ENCODE measurements at places on chromosomes 6 and 20. TPM values are rescaled to one million over a fixed set of nuclear protein-coding genes. Genes with fewer than 3 reads are reported as not detected.
A peak's percentile ranks its signal among the peaks of the same experiment; 100 is the strongest.

DNA sequence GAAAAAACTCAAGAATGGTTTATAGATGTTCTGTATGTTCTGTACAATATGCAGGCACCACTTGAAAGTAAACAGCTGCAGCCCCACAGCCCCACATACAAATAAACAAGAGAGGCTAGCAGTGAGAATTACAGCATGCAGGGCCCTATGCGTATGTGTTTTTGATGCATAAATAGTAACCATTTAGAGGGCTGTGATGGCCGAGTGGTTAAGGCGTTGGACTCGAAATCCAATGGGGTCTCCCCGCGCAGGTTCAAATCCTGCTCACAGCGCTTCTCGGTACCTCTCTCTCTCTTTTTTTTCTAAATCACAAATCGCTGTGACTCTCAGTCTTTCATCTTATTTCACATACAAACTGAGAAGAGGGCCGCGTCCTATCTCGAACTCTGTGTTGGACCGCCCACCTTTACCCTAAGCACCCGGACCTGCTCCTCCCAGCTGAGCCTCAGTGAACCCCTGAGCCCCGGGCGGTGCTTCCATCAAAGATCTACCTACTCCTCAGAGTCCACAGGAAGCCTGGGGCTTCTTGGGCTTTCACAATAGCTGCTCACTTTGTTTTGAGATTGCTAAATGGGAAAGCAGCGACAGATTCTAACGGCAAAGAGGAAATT, 37.7 kb upstream of the PRSS16 start:
- no peak for DNase-seq

DNA sequence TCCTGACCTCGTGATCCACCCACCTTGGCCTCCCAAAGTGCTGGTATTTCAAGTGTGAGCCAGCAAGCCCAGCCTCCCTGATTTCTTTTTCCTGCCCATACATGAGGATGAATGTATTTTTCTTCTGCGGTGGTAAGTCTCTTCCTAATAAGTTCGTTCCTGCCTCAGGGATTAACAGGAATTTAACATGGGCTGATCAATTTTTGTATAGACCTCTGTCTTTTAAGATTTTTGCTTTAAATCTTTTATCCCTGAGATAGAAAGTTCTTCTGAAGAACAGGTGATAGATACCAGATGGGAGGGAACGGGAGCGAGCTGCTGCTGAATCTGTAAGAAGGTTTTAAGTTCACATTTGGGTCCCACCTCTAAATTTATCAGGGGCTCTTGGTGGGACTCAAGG, 7.0 kb upstream of the ZNFX1 start:
- no peak for DNase-seq

DNA sequence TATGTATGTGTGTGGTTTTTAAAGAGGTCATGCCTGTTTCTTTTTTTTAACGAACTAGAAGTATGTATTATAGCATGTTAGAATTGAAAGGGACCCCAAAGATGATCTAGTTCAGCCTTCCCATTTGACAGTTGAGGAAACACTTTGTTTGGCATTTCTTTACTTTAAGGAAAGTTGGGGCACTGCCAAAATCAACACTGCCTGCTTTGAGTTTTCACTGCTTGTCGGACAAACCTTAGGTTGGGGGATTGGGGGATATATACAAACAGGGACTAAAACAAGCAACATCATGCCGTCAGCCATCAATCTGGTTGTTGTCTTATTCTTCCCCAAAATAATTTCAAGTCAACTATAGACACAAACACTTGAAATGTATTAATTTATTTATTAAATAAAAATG, 14.1 kb upstream of the CALHM6 start:
- DNase-seq = no peak

Gene EGFL8
- total RNA-seq = 8.7 TPM

Gene PREX1
- 16.0 TPM for total RNA-seq

Gene PDE10A
- total RNA-seq = 9.4 TPM

Gene PTK7
- total RNA-seq = 6.6 TPM

GRCh38 chr20:4546342-4546741, 175.4 kb upstream of the PRND start:
- no peak for DNase-seq

DNA sequence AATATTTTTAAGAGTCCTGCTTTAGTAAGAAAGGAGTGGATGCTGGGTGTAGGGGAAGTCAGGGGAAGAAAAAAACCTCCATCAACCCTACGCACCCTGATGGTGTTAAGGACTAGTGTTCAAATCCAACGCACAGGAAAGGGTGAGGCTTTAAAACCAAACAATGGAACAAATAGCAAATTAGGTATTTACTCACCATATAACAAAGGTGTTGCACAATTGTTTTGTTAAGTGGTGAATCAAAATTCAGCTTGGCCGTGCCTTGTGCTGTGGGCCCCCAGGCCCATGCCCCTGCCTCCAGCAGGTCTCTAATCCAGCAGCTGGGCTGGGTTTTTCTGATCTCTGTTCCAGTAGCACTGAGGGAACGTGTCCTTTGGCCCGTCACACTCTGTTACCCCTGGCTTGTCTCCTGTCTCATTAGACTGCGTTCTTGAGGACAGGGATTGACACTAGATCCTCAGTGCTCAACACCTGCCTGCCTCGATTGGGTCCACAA, 11.8 kb downstream of the FAM83D start:
- no peak for DNase-seq

DNA sequence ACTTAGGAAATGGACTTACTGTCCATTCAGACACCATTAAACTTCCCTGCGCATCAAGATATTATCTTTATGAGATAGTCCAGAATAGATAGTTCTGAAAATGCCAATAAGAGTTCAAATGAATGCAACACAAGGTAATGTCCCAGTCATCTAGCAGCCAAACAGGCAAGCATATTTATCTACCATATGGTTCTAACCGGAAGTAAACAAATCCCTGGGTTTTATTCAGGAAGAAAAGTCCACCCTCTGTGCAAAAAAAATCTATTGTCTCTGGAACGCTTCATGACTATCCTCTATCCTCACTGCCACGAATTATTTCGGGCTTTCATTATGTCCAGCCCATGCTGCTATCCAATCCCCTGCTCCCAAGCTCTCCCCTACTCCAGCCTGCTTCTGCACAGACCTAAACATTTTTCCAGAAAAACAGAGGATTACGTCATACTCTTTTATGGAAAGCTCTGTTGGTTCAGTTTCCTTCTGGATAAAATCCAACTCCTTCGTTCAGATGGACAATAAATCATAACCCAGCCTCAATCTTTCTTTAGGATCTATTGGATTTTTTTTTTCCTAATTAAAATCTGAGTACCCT, 11.4 kb downstream of the PPIL6 start:
- no peak for DNase-seq

- no peak for DNase-seq
These were observed 25.6 kb downstream of the DHX35 start for GRCh38 chr20:38987777-38988176.

- DNase-seq = no peak
These were observed 384.4 kb upstream of the IRAK1BP1 start for GRCh38 chr6:78482801-78483552.

DNA sequence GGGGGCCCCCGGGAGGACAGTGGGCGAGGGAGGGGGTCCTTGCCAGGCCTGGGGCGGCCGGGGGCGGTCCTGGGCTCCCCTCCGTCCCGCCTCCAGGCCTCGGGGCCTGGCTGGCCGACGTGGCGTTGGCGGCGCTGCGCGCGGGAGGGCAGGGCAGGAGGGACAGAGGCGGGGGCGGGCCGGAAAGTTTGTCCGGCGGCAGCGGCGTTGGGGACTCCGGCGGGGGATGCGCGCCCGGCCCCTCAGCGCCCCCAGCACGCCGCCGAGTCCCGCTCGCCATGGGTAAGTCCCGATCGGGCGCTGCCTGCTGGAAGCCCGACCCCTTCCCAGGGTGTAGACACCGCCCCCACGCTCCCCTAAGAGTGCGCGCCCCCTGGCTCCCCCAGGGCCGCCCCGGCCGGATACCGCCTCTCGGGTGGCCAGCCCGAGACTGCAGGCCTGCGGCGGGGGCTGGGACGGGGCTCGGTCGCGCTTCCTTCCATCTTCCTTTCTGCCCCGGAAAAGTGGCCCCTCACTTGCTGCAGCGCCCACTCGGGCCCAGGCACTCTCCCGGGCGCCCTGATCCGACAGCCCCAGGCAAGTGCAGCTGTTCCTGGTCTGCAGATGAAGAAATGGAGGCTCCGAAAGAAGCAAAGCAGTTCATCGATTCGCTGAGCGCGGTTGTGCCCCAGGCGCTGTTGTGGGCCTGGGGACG, at the start of gene SLC2A10:
Gene SLC2A10 (plus strand): TSS at position 191 of the 694 bp plus-strand sequence. CDS start 88 bp downstream, at position 279.
- peak; percentile 75 for DNase-seq

Gene KIF25
- total RNA-seq = 0.44 TPM

All from left cardiac atrium (tissue), 4 donors.